Renal pelvis (tissue), 12 donors: ENCODE measurements at places on chromosomes 5 and 9.

GRCh38 chr5:90017239-90017638, 392.3 kb downstream of the CETN3 start:
- DNase-seq = no peak

DNA sequence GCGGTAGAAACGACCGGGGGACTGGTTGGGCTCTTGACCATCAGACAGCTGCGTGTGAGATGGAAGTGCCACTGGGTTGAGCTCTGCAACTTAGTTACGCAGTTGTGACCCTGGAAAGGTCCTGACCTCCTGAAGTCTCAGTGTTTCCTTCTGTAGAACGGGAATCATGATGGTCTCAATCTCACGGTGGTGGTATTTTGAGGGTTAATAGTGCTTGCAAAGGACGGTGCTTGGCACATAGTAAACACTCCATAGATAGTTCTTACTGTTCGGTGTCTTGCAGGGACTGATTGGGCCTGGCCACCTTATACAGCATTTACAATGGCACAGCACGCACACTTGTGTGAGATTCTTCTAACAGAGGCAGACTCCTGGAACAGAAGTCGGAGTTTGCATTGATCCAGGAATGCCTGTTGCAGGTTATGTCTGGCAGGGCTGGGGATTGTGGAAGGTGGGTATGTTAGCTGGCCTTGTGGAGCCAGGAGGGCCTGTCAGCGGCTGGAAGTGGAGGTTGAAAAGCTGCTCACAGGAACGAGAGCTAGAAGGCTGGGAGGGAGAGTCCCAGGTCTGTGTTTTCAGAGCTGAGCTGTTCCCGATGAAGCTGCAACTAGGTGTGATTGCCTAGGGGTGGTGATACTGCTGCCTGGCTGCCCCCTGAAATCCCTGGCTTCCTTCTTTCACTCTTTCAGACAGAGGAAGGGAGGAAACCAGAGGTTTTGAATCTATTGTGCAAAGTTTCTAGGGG, 962 bp upstream of the TXN start:
- no peak for DNase-seq

GRCh38 chr5:180159756-180160155, 49.3 kb downstream of the RASGEF1C start:
- DNase-seq = no peak

DNA sequence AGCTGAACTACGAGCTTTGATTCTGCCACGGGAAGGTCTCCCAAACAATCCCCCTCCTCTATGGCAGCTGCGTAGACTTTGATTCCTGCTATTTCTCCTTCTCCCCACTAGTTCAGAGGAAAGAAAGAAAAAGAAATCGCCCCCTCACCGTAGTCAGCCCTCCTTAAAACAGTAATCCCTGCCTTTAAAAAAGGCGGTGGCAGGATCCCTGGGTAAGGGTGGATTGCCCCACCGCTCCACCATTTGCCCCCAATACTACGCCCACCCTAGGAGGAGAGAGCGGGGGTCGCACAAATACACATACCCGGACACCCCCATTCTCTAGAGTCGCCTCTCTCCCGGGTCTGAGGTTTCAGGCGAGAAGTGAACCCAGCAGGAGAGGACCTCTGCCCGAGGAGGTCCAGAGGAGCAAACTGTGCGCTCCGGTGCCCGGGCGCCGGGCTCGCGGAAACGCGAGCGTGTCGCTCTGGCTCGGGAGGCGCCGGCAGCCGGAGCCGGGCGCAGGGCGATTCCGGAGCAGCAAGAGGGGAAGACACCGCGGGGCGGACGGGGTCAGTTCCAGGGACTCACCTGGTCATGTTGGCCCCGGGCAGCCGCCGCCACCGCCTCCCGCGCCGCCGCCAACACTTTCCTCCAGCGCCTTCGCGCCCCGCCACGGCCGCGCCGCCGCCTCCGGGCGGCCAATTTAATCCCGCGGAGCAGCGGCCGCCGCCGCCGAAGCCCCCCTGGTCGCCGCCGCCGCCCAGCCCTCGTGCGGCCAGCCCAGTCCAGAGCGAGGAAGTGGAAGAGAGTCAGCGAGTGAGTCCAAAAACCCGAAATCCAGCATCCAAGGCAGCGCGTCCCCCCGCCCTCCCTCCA, 1057.7 kb upstream of the DMAC1 start:
- no peak for DNase-seq

- DNase-seq = no peak
These were observed 278.3 kb downstream of the PDE4D start for GRCh38 chr5:59615272-59615671.

- no peak for DNase-seq
These were observed 194.4 kb upstream of the TLE4 start for GRCh38 chr9:79377339-79377855.

GRCh38 chr9:124441291-124441690, 9.0 kb upstream of the ADGRD2 start:
- no peak for DNase-seq

- no peak for DNase-seq
These were observed 10.9 kb downstream of the DAB2IP start for GRCh38 chr9:121662359-121662758.

DNA sequence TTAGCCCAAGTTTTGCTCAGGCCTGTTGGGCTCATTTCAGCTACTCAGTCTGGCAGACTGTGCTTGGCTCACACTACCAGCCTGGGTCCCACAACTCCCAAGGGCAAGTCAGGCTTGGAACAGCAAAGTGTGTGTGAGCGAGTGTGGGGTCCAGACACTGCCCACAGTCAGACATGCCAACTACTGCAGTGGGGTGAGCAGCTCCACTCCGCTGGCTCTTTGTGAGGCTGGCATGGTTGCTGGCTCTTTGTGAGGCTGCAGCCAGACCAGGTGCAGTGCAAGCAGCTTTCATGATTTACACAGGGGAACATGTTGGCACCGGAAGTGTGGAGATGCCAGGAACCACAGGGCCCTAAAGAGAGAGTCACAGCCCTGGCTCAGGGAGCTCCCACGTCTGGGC, 606.7 kb upstream of the FAM174A start:
- DNase-seq = no peak

GRCh38 chr9:115649991-115650472, 503.6 kb upstream of the PAPPA start:
- DNase-seq = no peak

DNA sequence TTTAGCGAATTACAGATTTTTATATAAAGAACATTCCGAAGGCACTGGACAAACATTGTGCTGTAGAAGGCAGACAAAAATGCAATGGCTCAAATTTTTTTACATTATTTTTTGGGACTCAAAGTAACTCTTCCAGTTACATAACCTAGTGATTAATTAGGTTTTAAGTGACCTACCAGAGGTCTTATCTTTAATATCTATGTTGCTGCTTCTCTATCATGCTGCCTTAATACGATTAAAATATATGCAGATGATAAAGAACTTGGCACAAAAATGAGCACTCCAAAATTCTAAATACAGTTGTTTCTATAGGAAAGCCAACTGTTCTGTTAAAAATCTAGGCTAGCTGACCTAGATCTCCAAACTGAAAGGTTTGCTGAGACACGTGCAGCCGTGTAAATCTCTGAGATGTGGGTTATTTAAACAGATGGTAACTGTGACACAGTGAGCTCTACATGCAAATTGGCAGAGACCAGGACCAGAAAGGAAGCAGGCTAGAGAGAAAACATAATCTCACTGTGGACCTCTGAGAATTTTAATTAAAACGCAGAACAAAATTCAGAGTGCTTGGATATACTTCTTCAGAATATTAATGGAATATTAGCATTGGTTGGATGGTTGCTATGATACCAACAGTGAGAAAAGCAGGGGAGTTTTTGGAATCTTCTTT, 56.2 kb downstream of the CAMK4 start:
- DNase-seq = no peak

DNA sequence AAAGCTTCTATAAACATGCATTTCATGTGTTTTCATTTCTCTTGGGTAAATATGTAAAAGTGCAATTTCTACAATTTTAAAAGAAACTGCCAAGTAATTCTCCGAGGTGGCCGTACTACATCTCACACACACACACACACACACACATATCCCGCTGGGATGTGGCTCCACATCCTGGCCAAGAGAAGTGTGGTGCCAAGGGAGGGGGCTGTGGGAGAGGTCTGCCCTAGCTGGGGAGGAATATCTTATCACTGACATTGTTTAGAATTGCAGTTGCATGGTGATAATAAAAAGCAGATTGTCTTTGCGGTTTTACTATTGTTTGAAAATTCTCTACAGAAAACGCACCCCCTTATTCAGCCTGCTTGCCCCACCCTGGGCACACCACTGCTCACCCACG, 558.4 kb downstream of the BNC2 start:
- no peak for DNase-seq

DNA sequence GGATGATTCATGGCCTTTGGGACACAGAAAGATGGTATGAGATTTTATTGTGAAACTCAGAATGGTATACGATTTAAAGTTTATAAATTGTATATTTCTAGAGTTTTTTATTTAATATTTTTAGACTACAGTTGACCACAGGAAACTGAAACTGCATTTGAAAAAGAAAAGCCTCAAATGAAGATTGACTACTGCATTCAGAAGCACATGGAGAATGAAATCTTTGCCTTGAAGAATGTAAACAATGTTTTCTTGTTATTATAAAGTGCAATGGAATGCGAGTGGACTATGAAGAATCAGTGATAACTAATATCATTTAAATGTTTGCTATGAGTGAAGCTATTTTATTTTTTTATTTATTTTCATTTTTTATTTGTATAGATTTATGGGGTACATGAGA, 169.1 kb upstream of the CDH18 start:
- no peak for DNase-seq

DNA sequence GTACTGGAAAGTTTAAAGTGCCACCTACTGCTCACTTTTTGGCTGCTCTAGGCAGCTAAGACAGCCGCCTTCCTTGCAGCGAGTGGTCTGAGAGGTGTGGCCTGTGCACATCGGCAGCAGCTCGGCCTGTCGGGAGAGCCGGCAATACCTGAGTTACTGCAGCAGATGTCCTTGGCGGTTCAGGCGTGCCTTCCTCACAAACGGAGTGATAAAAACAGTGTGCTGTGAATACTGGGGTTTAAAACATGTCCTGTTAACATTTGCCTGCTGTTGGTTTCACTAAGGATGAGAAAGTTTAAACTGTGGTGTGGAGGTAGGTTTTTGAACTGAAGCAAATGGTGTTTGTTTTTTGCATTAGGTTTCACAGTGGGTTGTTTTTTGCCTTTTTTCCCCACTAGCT, 12.9 kb downstream of the TRAF2 start:
- no peak for DNase-seq

- no peak for DNase-seq
These were observed 873 bp downstream of the C9orf50 start for GRCh38 chr9:129619787-129620668.

- DNase-seq = no peak
These were observed 120.0 kb downstream of the COL23A1 start for GRCh38 chr5:178469975-178470759.

DNA sequence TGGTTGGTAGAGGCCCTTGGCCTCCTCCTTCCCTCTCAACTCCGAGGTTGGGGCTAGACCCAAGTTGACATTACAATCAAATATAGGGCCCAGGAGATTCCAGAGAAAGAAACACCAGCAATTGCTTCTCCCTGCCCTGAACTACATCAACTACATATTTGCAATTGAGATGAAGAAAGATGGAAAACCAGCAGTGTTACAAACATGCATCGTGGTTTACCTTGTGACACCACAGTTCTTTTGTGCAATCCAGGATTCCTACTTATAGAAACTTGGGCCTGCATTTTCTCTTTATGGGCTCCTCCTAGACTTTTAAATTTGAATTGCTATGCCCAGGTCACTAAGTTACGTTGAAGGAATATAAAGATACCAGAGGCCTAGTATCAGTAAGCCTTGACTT, 126.7 kb downstream of the DCP2 start:
- no peak for DNase-seq

DNA sequence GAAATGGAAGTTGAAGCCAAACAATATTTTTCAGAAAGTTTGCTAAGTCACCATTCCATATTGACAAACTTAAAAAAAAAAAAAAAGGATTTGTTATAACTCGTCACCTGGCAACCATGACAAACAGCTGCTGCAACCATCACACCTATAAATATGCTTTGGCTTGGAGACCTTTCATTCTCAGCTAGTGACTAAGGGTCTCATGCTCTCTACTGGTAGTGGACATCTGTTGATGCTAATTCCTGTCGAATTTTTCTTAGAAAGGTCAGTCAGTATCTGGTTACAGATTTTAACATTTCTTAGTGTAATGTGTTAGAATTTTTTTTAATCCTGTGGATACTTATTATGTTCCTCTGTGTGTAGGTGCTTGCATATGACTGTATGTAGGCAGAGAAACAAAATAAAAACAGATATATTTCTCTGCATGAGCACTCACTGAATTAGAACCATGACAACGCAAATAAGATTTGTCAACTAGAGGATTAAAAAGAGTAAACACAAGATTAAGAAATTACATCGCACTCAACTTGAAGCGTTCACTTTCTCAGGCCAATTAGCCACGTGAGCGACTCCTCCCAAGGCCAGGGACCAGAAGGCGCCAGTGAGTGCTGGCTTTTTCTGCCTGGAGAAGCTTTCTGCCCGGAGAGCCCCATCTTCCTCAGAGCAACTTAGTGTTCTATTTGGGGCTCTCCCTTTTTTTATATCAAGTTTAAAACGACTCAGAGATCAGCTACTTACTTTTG, 27.0 kb upstream of the ZNF622 start:
- no peak for DNase-seq

DNA sequence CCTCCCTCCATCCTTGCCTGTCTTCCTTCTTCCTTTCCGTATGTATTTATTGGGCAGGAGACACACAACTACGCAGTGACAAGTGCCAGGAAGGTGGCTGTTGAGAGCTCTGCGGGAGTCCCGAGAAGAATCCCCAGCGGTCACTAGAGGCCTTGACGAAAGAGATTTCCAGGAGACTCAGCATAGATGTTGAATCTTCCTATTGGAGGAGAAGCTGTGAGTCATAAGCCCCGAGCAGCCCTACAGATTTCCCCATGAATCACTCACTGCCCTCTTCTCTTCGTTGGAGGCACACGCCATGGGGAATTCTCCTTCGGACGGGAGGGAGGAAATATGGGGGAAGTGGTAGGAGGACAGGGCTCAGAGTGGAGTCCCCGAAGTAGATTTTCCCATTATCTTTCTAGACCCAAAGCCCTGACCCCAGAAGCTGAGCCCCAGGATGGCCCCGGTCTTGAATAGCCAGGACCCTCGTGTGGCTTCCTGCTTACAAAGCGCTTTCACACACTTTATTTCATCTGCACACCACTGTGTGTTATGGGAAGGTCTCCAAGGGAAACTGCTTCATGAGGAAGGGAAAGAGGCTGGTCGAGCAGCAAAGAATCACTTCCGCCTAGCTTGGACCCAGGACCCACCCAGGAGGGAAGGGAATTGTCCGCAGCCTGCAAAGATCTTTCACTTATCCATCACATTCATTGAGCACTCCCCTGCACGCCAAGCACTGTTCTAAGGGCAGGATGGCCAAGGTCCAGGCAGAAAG, 12.7 kb downstream of the DUSP1 start:
- no peak for DNase-seq

DNA sequence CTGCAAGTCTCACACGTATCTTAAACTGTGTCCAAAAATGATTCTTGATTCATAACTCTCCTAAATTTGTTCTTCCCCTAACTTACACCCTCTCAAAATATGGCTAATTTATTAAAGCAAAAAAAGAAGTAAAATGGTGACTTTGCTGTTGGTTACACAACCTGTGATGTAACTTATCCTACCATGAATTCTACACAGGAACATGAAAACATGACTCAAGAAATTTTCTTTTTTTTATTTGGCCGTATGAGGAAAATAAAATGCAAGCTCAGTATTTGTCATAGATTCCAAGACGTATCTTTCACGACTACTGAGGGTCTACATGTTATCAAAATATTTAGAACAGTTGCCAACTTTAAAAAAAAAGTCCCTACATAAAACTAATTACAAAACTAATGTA, 9.2 kb downstream of the LIFR start:
- DNase-seq = no peak
